ENCODE measurements at places on chromosomes 7 and 10.

DNA sequence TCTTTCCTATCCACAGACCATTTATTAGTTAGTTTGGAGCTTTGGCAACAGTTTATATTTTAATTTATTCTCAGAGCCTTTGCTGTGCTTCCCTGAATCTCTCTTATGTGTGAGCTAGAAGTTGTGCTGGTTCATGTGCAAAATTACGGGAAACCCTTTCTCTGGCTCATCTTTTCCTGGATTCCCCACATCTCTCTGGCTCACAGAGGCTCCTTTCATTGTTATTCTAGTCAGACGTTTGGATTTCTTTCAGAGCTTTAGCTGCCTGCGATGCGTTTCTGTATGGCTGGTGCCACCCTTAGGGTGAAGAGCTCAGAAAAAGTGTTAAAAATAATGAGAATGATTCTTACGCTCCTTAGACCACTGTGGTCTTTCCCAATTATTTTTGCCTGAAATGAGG, 53.3 kb downstream of the TPST1 start:
- DNase-seq, result no peak

GRCh38 chr10:95552679-95553342, 8.4 kb downstream of the SORBS1 start:
- peak; percentile 61 for DNase-seq

- DNase-seq, result no peak
Measured at GRCh38 chr10:12702215-12702770, 299.2 kb downstream of the CCDC3 start.

- DNase-seq, result no peak
Measured at GRCh38 chr7:100437150-100438100, 1.1 kb upstream of the PPP1R35 start.

DNA sequence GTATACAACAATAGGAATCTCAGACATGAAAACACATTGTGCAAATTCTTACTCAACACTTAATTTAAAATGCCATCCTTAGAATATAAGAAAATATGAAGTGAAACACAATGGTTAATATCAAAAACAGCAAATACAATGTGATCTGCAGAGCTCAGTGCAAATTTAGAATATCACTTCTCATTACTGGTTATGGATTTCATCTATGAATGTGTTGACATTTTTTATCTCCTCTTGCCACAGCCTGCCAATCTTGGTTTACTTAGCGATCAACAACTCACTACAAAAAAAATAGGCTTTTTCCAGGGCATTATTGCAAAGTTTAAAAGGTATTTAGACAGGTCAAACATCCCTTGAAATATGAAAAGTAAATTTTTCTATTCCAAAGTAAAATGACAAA, 25.0 kb upstream of the RNF148 start:
- no peak for DNase-seq

Measured in neuronal stem cell (in vitro differentiated cells).